ENCODE measurements at places on chromosomes 5 and 9.

- no peak for DNase-seq
Measured at GRCh38 chr5:122332599-122333555, 20.8 kb downstream of the SNCAIP start.

- no peak for DNase-seq
Measured at GRCh38 chr9:5429873-5430564, 7.7 kb downstream of the PLGRKT start.

DNA sequence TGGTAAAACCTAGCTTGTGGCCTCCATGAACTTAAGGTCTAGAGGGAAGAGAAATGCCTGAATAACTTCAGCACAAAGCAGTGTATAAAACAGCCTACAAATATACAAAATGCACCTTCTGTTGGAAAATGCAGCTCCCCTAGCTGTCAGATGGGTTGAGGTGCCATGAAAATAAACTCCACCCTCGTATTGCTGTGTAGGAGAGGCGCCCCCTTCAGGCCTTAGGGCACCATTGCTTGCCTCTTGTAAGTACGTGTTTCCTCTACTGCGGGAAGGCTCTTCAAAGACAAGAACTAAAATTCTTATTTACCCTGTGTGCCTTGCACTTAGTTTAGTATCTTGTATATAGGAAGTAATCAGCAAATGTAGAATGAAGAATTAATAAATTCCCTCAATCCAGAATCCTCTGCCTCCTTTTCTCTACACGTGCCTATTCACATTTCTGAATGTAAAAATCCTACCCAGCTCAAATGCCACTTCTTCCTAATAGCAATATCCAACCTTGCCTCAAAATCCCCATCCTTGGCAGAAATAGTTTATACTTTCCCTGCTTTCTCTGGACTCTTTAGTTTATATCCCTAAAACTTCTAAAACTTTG, 393.7 kb upstream of the PDE4D start:
- no peak for DNase-seq

DNA sequence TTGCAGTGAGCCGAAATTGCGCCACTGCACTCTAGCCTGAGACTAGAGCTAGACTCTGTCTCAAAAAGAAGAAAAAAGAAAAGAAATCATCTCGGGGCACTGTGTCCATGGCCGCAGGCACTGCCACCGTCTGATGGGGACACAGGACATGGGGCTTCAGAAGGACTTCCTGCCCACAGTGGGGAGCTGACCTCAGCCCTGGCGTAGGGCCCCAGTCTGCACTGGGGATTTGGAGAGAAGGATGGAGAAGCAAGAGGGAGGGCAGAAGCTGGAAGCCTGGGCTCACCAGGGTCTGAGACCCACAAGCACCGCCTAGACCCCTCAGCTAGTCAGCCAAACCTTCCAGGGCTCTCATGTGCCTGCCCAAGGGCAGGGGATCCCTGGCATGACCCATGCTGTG, 4.1 kb upstream of the SARDH start:
- DNase-seq, result no peak

DNA sequence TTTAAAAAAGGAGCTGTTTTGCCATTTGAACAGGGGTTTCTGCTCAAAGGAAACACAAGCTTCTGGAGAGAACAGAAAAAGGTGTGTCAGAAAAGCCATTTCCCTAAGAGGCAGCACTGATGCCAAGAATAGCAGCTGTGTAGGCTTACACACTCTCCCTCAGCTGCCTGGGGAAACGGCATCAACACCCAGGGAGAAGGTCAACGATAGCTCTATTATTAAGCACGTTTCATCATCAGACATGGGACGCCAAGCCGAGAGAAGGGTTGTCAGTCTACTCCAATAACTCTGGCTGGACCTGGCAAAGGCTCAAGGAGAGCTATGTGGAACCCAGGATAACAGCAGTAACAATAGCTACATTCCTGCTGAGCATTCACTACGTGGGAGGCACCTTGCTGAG, 314.2 kb downstream of the CDK5RAP2 start:
- DNase-seq, result no peak

All from activated gamma-delta T cell treated with Interleukin-2 at 50 U/mL for 16 hours (primary cell).